ENCODE measurements at places on chromosomes 4 and X.

DNA sequence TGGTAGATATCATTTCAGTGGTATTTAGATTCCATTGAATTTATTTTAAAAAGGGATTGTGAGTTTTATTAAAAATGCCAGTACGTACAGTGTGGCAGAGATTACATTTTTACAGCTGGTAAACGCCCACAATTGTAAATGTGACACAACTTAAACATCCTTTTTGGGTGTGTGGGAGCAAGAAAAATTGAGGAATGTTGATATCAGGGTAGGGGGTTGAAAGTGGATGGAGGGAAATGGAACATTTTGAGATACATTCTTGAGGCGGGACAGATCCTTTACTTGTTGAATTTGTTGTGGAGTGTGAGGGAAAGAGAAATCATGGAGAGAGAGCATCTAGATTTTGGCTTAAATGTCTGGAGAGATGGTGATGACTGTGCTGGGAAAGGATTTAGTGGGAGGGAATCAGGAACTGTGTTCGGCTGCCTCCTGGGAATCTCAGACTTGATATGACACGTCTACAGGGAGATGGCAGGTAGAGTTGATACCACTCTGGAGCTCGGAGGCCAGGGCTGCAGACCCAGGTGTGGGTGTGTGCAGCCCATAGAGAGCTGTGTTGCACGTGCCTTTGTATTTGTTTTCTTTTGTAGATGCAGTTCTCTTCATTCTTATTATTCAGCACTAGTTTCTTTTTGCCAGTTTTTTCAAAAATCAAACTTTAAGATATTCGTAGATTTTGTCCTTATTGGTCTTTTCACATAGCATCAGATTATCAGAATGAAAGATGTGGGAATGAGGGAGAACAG lies 10.8 kb downstream of the TMEM131L start:
- DNase-seq = no peak

DNA sequence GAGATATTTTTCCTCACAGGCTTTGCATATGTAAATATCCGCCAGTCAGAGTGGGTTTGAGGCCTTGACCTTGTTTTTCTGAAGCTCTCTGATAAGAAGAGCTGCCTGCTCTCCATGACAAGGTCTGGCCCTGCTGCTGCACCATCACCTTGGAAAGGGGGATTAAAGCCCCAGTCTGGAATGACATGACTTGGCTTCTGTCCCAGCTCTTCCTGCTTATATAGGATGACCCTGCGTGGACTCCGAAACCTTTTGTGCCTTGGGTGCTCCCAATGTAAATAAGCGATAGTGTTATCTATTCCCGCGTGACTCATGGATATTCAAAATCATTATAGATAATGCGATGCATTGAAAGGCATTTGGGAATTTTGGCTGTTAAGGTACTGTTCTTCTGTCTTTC lies 139.3 kb downstream of the BMPR1B start:
- DNase-seq = peak; percentile 18

GRCh38 chrX:65920620-65921019 lies 119.3 kb downstream of the VSIG4 start:
- no peak for DNase-seq

DNA sequence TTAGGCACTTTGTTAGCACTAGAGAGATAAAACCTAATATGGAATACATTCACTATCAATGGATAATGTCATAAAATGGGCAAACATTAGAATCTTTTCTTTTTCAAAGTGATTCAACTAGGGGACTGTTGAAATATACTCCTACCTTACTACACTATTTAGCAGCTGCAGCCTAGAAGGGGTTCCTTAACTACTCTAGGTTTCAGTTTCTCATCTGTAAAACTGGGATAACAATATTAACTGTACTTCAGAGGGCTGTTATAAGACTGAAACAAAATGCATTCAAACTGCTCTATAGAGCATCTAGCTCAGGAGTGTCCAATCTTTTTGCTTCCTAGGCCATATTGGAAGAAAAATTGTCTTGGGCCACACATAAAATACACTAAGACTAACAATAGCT lies 147.4 kb downstream of the CDS1 start:
- no peak for DNase-seq

DNA sequence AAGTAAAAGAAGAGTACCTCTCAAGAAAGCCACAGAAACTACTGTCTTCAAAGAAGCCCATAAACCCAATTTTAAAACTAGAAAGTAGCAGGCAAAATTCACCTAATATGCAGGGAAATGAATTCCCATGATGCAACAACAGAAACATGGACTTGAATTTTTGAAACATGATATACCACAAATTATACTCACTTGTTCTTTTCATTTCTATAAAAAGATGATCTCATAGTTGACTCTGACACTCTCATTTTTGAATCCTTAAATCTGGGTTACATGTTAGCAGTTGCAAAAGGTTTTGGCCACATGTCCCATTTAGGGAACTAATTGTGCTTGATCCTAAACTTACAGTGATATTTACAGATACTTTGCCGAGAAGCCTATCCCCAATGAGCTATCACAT lies 1130.8 kb downstream of the FAT4 start:
- peak; percentile 7 for DNase-seq

- no peak for DNase-seq
Observed at GRCh38 chr4:101870874-101871273, 80.3 kb downstream of the BANK1 start.

GRCh38 chr4:107834241-107834794 lies 9.6 kb downstream of the SGMS2 start:
- DNase-seq = no peak

DNA sequence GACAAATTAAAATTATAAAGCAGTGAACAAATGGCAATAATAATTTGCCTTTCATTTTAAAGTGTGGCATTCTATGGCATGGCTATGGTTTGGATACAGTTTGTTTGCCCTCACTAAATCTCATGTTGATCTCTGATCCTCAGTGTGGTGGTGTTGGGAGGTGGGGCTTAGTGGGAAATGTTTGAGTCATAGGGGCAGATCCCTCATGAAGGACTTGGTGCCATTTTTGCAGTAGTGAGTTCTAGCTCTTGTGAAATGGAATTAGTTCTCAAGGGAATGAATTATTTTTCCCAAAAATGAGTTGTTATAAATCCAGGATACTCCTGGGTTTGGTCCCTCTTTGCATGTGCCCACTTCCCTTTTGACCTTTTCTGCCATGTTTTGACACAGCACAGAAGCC lies 181.4 kb downstream of the AMELX start:
- DNase-seq = no peak

- DNase-seq = peak; percentile 31
Observed at GRCh38 chr4:85823295-85823694, 348.3 kb downstream of the ARHGAP24 start.

DNA sequence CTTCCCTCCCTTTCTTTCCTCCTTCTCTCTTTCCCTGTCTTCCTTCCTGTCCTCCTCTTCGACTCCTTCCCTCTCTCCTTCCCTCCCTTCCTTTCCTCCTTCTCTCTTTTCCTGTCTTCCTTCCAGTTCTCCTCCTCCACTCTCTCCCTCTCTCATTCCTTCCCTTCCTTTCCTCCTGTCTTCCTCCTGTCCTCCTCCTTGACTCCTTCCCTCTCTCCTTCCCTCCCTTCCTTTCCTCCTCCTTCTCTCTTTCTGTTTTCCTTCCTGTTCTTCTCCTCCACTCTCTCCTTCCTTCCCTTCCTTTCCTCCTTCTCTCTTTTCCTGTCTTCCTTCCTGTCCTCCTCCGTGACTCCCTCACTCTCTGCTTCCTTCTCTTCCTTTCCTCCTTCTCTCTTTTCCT lies 5.3 kb upstream of the PUDP start:
- no peak for DNase-seq

DNA sequence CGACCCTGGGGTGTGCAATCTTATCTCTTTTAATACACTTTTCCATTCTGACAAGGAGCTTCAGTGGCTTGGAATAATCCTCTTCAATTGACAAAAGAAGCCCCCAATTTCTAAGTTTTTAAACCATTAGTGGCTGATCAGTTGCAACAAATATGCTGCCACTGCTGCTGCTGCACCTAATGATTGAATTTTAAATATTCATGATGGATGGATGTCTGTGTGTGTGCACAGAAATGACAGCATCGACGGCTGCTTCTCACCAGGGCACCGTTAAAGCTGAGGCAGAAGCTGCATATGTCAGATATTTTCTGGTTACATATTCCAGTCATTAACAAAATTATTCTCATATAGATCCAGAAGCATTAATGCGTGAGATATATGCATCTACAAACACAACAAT lies 182.4 kb downstream of the MGST2 start:
- DNase-seq = no peak

DNA sequence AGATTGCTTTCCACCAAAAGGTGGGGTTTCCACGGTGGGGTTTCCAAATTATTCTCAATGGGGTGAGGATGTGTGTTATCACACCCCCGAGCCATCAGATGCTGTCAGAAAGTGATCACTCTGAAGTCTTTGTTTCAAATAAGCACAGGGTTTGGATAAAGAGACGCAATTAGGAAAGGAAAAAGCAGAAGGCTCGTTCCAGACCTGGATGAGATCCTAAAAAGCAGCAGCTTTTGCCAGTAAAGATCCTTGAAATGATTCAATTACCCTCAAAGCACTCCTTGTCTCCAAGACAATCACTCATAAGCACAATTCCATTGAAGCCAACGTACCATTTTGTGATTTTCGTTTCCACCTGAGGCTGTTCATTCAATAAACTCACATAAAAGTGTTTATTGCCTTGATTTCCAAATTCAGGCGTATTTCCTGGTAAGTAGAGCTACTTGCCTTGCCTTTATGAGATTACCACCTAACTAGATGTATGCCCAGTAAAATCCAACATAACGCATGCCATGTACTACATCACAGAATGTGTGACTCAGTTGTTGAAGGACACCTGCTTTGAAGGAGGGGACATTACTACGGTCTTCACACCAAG lies 5.2 kb downstream of the F11 start:
- DNase-seq = no peak

DNA sequence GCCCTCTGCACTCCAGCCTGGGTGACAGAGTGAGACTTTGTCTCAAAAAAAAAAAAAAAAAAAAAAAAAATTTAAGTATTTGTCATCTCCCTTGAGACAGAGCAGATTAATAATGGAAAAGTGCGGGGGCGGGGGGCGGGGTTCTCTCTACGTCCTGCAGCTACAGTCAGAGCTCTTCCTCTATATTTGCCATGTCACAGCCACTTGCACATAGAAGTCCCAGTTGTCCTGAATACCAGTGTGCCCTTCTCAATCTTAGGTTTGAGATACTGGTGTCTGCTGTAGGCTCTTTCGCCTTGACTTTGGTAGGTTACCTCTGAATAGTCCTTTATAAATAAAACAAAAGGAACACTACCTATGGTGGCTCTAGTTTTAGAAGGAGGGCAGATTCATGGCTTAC lies 237.8 kb upstream of the PGRMC2 start:
- DNase-seq = peak; percentile 52

GRCh38 chrX:98071331-98071730 lies 1187.6 kb downstream of the RPA4 start:
- no peak for DNase-seq

DNA sequence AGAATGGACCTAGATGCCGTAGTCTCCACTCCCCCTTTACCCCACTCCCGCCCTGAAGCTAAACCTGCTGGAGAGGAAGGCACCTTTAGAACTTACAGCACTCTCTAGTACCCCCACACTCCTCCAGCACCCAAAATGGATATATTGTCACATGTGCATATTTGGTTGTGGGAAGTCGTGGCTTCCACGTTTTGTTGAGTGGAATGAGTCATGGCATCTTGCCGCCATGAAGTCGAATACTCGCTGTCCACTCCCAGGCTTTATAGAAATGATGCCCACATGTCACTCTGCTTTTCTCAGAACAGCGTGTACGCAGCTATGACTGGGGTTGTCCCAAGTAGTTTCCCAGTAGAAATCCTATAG lies 545 bp downstream of the ABCE1 start:
- peak; percentile 78 for DNase-seq

- DNase-seq = no peak
Observed at GRCh38 chrX:106035064-106035463, 3.5 kb downstream of the SERPINA7 start.

DNA sequence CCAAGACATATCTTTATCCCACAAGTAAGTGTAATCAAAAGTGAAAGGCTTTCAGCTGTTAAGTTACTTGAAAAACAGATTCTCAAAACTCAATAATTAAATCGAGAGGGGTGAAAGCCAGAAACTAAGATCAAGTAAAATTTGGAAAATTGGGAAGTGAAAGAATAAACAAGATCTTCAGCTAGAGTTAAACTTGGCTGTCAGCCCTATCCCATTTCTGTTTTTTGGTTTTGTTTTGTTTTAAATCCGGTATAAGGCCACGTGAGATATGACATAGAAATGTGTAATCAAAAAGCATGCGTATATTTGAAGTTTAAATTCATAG lies 856.8 kb downstream of the STIM2 start:
- no peak for DNase-seq
